ENCODE measurements at places on chromosomes 2 and 18.

- DNase-seq, result no peak
Observed at GRCh38 chr18:75221897-75222296, 11.3 kb downstream of the TSHZ1 start.

DNA sequence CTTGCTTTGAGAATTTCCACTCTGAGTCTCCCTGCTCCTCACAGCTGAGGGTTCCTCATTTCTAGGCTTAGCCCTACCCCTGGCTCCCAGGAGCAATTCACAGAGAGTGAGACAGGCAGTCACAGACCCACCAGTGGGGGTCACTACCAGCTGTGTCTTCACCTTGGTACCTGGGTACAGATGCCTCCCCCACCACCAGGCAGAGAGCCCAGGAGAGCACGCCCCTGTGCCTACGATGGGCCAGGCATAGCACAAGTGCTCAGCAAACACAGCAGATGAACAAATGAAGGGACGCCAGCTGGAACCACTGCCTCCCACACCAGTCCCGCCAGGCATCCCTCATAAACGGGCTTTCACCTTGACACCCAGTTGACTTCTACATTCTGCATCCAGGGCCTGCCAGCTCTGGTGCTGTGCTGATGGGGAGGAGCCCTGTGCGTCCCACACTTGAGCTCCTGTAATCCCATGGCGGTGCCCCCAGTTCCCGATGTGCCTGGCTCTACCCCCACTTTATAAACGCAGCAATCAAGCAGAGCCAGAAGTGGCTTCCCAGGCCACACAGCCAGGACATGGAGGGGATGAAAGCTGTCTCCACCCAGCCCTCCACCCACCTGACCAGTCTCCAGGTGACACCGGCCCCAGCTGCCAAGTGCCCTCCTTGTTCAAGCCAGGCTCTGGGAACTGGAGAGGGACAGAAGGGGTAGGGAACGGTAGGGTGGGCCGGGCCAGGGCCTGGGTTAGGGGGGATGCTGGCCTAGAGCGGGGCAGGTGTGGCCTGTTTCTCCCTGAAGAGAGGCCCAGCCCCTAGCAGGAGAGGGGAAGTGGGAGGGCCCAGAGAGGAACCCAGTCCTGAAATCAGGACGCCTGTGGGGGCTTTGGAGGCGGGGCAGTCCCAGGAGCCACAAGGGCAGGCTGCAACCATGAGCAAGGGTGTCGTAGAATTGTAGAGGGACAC is 42.5 kb downstream of the SCTR start:
- no peak for DNase-seq

- peak; percentile 58 for DNase-seq
Observed at GRCh38 chr2:207746131-207746530, 23.6 kb downstream of the FZD5 start.

- no peak for DNase-seq
Observed at GRCh38 chr2:8575038-8575833, 106.6 kb upstream of the ID2 start.

GRCh38 chr2:135709992-135710391 is 31.7 kb upstream of the UBXN4 start:
- peak; percentile 79 for DNase-seq

DNA sequence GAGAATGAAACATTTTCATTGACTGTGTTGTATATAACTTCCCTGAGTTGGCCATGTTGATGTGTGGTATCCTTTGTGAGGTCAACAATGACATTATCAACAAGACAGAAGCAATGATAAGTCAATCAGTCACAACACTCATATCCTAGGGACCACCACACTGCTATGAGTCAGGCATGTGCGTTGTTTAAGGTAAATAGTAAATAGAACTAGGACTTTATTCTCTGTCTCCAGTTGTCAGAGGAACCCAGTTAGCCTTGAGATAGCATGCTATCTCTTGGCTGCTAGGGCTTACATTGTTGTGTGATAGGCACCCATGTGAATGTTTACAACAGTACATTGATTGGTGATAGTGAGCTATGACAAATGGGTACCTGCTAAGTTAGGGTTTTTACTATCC is 37.3 kb downstream of the GPD2 start:
- no peak for DNase-seq

DNA sequence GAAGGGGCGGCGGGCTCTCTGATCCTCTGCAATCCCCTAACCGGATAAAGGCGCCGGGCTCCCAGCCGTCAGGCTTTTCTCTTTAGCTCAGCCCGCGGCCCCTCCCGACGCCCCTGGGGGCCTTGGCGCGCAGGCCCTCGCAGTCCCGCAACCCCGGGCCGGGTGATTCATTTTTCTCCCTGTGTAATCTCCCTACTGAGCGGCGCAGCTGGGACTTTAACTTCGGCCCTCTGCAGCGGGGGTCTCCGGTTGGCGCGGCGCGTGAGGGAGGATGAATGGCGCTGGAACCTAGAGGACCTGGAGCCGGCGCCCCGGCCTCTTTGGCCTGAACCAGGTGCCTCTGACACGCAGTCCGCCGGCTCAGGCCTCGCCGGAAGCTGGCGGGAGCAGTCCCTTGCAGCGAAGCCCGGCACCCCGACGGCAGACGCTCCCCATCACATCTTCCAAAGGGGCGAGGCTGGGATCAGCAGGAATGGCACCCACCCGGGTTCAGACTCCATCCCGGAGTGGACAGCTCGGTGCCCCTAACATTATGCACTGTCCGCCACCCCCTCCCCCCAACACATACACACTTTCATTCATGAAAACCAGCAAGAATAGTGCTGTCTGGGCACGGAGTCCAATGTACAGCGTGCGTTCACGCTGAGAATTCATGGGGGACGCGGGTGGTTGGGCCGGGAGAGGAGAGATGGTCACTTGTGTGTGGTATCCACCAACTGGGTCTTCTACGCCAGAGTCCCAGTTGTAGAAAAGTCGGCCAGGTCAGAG is 1.2 kb downstream of the CNGA3 start:
- peak; percentile 81 for DNase-seq

GRCh38 chr2:9761577-9761976 is 81.7 kb upstream of the TAF1B start:
- no peak for DNase-seq

DNA sequence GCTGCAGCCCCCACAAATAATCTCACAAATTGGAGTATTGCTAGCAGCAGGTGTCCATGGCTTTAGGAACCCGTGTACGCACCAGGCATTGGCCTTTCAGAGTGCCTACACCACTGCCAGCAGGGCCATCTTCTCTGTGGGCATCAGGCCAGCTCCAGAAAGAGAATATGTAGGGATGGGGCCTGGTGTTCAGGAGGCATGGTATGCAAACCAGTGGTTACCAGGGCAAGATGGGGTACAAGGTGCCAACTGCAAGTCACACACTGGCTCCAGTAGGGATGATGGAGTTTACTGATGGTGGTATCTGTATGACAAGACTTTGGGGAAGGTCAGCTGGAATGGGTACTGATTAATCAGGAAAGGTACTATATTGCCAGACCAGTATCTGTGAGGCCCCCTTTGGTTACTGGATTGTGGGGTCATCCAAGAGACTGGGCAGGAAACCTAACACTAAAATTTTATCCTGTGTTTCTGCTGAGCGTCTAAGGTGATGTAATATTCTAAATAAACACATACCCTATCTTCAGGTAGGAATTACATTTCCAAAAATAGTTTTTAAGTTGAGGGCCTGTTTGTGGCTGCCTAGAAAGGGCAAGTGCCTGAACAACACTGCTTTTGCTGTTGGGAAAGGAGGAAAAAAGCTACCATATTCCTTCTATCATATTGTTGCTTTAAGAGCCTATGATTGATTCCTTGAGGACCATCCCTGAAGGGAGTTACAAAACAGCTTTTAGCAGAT is 9.0 kb downstream of the CNOT9 start:
- no peak for DNase-seq

DNA sequence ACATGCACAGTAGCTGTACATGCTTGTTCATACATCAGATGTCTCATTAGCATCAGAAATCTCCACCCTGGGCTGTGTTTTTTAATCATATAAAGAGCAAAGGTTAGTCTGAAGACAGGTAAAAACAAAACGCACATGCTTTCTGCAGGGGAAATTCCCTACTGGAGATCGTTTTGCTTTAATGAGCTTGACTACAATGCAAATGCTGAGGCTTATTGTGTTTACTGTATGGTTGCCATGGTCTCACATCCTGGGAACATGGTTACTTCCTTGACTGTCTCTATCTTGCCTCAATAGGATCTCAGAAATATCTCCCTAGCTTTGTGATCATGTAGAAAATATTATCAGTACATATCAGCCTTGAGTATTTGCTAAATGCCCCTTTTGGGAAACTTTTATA is 336.5 kb upstream of the TFPI start:
- no peak for DNase-seq

DNA sequence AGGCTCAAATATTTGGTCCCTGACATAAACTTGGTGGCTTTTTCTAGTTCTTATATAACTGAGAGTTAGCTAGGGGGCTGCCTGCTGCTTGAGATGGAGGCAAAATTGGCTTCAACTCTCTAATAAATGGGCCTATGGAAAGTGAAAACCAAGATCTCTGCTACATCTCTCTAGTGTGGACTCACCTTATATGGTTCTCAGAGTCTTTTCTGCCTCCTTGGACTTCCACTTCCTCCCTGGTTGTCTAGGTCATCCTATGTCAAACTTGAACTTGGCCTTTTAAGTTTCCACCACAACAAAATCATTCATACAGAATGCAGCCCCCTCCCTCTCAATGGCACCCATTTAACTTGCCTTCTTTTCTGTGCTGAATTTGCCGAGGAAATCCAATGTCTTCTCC is 23.9 kb upstream of the ARHGAP25 start:
- no peak for DNase-seq

- no peak for DNase-seq
Observed at GRCh38 chr2:20687260-20687832, 20.4 kb downstream of the GDF7 start.
